T-helper 1 cell treated with Interleukin-12 subunit alpha and Interleukin-12 subunit beta and Interleukin-4 antibody, amounts not matched to agents 30 ng/mL and 1 ng/mL, for 36 hours (primary cell): ENCODE measurements at places on chromosomes 13 and 19. TPM values are rescaled to one million over a fixed set of nuclear protein-coding genes. Genes with fewer than 3 reads are reported as not detected.

Gene SPINT2
- total RNA-seq, result 75.5 and 82.3 TPM in 2 replicates

Gene CLEC17A
- not detected in 2 replicates for total RNA-seq

Gene ZNF99
- not detected in 2 replicates for total RNA-seq

Gene NLRP13
- not detected in 2 replicates for total RNA-seq

Gene CASP14
- total RNA-seq, result not detected in 2 replicates

Gene TPTE2
- total RNA-seq, result 0.12 TPM in 1 of 2 replicates, not detected in the other
